Activated CD8-positive, alpha-beta T cell treated with anti-CD3 and anti-CD28 coated beads for 36 hours (primary cell): ENCODE measurements at places on chromosomes 5 and 9. TPM values are rescaled to one million over a fixed set of nuclear protein-coding genes. Genes with fewer than 3 reads are reported as not detected.

The SLC25A2 gene
- not detected for total RNA-seq

GRCh38 chr5:146620669-146621051 lies 104.7 kb upstream of the GPR151 start:
- no peak overlapping the region for H3K4me3 ChIP-seq
- H3K36me3 ChIP-seq: no peaks in the 10 kb centered on the region
- DNase-seq: no peak
- no peak overlapping the region for H3K27ac ChIP-seq

The NIM1K gene
- 3.2 TPM for total RNA-seq

- peaks cover 51% of the 10 kb centered on the region for H3K36me3 ChIP-seq
- no peak for DNase-seq
- peak overlapping the region; percentile 100 for H3K27ac ChIP-seq
- H3K4me1 ChIP-seq: peaks cover 40% of the 10 kb centered on the region
- H3K27me3 ChIP-seq: no peaks in the 10 kb centered on the region
Measured at GRCh38 chr5:138574744-138575193, 432 bp downstream of the HSPA9 start.

The ROR2 gene
- total RNA-seq: not detected

DNA sequence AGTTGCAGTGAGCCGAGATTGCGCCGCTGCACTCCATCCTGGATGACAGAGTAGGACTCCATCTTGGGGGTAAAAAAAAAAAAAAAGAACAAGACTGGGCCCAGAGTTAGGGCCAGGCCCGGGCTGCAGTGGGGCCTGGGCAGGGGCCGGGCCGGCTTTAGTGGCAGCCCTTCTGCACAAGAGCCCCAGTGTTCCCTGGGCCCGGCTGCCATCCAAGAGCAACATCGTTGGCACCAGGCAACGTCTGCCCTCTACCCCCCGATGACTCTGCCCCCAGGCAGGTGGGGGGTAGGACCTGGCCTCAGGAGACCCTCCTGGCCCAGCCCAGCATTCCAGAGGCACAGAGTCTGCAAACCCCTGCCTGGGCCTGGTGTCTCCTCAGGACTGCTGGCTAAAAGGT lies 4.9 kb upstream of the FGFR4 start:
- H3K4me1 ChIP-seq: peaks cover 3% of the 10 kb centered on the region
- H3K4me3 ChIP-seq: no peak overlapping the region
- H3K27me3 ChIP-seq: peaks cover 3% of the 10 kb centered on the region
- no peak for DNase-seq
- no peak overlapping the region for H3K27ac ChIP-seq

The FOXD4L4 gene
- total RNA-seq: not detected

DNA sequence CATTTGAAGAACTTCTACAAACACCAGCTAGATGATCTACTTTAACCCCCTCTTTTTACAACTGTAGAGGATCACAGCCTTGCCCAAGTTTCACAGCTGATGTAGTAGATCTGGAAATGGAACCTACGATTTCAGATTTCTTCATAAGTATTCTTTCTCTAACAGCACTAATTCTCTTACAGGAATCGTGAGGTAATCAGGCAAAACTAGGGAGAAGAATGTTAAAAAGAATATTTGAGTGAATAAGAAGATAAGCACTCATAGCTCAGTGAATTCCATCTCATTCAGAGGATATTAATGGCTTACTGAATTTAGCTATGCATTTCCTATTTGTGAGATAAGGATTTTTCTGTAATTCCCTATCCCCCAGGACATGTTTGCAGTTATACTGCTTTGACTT lies 42.1 kb downstream of the NADK2 start:
- H3K4me3 ChIP-seq: no peak overlapping the region
- no peaks in the 10 kb centered on the region for H3K4me1 ChIP-seq
- no peak overlapping the region for H3K27ac ChIP-seq

DNA sequence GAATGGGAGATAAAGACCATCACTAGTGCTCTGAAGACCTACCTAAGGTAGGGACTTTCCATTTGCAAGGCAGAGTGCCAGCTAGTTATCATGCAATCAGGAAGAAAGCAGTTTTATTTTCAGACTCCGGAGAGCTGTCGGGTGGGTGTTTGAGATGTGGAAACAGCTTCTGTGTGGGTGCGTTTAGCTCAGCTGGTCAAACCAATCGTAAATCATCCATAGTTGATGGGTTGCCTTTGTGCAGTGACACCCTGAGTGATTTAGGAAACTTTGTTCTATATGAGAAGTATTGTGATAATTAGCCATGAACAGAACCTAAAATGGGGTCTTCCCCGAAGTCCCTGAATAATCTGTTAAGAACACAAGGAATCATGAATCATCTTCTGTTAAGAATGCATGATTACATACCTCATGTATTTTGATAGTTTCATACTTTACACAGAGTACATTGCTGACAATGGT lies 284.3 kb downstream of the ARHGAP26 start:
- H3K4me3 ChIP-seq: peak overlapping the region; percentile 42
- DNase-seq: peak; percentile 72
- no peaks in the 10 kb centered on the region for H3K27me3 ChIP-seq
- H3K4me1 ChIP-seq: peaks cover 77% of the 10 kb centered on the region

- H3K36me3 ChIP-seq: peaks cover 23% of the 10 kb centered on the region
- no peak overlapping the region for H3K4me3 ChIP-seq
- H3K27me3 ChIP-seq: no peaks in the 10 kb centered on the region
- no peaks in the 10 kb centered on the region for H3K4me1 ChIP-seq
- DNase-seq: no peak
Measured at GRCh38 chr9:6802926-6803325, 45.2 kb downstream of the KDM4C start.

GRCh38 chr9:811106-811531 lies 30.4 kb upstream of the DMRT1 start:
- H3K27me3 ChIP-seq: no peaks in the 10 kb centered on the region
- H3K36me3 ChIP-seq: no peaks in the 10 kb centered on the region
- no peak overlapping the region for H3K27ac ChIP-seq
- no peak for DNase-seq

DNA sequence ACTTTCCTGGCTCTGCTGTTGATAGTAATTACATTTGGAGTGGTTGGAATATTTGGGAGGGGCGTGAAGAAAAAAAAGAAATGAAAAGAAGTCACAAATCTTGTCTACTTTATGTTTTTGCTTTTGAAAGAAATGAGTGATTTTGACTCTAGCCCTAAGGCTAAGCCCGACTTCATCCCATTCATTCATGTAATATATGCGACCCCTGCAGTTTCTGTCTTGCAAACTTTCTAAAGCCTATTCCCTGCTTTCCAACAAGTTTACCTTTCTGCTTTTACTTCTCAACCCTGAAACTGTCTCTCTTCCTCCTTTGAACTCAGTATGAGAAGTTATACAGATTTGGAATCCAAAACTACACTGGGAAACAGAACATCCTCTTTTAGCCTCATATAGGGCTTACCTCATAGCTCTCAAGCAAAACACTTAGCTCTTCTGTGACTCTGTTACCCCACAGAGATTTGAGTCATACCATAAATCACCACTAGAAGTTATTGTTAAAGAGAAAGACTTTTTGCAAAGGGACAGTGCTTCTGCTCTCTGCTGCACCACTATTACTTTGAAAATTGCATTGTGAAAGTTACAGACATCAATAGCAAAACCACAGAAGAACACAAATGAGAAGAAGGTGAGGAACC lies 1.6 kb downstream of the CFAP95 start:
- DNase-seq: no peak
- no peaks in the 10 kb centered on the region for H3K36me3 ChIP-seq

The NME5 gene
- total RNA-seq: not detected

- no peaks in the 10 kb centered on the region for H3K36me3 ChIP-seq
- H3K4me3 ChIP-seq: no peak overlapping the region
Measured at GRCh38 chr9:76729980-76730737, 34.1 kb upstream of the PCA3 start.

GRCh38 chr9:93260263-93261066 lies 76.5 kb downstream of the WNK2 start:
- no peak overlapping the region for H3K27ac ChIP-seq
- no peaks in the 10 kb centered on the region for H3K36me3 ChIP-seq
- no peak for DNase-seq
- H3K4me1 ChIP-seq: no peaks in the 10 kb centered on the region
- H3K27me3 ChIP-seq: no peaks in the 10 kb centered on the region
- H3K4me3 ChIP-seq: no peak overlapping the region

DNA sequence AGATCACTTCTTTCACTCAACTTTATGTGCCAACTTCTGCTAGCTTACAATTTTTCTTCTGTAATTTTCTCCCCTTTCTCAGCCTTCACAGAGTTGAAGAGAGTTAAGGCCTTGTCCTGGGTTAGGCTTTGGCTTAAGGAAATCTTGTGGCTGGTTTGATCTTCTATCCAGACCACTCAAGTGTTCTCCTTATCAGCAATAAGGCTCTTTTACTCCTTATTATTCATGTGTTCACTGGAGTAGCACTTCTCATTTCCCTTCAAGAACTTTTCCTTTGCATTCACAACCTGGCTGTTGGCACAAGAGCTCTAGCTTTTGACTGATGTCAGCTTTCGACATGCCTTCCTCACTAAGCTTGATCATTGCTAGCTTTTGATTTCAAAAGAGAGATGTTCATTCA lies 86.9 kb upstream of the ALDH1B1 start:
- DNase-seq: no peak
- H3K27ac ChIP-seq: no peak overlapping the region
- no peaks in the 10 kb centered on the region for H3K36me3 ChIP-seq
- H3K27me3 ChIP-seq: peaks cover under 1% of the 10 kb centered on the region

The TLX3 gene
- total RNA-seq: not detected

The SNX18 gene
- total RNA-seq: 6.8 TPM

- no peak for DNase-seq
- no peak overlapping the region for H3K27ac ChIP-seq
- H3K27me3 ChIP-seq: no peaks in the 10 kb centered on the region
Measured at GRCh38 chr5:143147902-143148301, 255.6 kb downstream of the NR3C1 start.

The C5orf46 gene
- total RNA-seq: not detected

DNA sequence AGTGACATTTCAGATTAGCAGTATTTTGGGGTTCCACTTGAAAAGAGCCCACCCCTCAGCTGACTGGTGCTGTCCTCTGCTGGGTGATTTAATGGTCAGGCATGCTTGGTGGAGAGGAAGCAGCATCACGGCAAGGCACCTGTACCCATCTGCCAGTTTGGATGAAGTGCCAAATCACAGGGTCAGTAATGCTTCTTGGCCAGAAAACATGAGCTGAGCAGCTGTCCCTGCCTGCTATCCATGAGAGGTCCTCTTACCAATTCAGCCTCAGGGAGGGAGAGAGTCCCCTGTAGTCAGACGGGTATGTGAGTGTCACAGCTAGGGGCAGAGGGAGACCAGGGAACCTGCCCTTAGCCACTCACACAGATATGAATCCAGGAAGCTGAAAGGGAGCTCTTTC lies 137.9 kb downstream of the SEC61B start:
- no peaks in the 10 kb centered on the region for H3K4me1 ChIP-seq
- H3K27me3 ChIP-seq: peaks cover 30% of the 10 kb centered on the region
- DNase-seq: no peak
- H3K4me3 ChIP-seq: no peak overlapping the region

The SLC22A4 gene
- total RNA-seq: 0.74 TPM

DNA sequence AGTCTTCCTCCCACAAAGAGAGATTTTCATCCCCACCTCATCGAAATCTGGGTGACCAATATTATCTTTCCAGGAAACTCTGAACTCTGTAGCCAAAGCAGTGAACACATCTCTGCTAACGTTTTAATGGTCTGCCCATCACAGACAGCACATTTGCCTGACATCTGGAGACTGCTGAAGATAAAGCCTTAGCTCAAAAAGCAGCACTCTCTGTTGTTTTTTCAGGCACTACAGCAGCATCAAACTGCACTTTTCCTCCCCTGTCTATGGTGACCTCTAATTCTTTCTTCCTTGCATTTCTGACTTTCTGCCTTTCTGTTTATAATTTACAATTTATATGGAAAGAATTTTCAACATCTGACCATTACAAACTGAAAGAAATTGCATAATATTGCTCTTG lies 66.8 kb downstream of the RAB3C start:
- no peaks in the 10 kb centered on the region for H3K4me1 ChIP-seq
- no peaks in the 10 kb centered on the region for H3K36me3 ChIP-seq
- no peak overlapping the region for H3K4me3 ChIP-seq

The ANP32B gene
- 389 TPM for total RNA-seq

The SVEP1 gene
- not detected for total RNA-seq

The PRRX2 gene
- total RNA-seq: 1.2 TPM
